ENCODE measurements at places on chromosomes 11 and 22.

- H3K36me3 ChIP-seq = no peaks in the 10 kb centered on the region
- H3K27ac ChIP-seq = no peak overlapping the region
- H3K4me1 ChIP-seq = no peaks in the 10 kb centered on the region
Measured at GRCh38 chr22:18042685-18043084, 18.3 kb upstream of the MICAL3 start.

- no peaks in the 10 kb centered on the region for H3K27me3 ChIP-seq
- H3K27ac ChIP-seq = no peak overlapping the region
Measured at GRCh38 chr22:26536056-26536761, 23.9 kb upstream of the TFIP11 start.

- H3K4me3 ChIP-seq = no peak overlapping the region
- H3K4me1 ChIP-seq = peaks cover 18% of the 10 kb centered on the region
- H3K27ac ChIP-seq = peak overlapping the region; percentile 64
- H3K27me3 ChIP-seq = no peaks in the 10 kb centered on the region
- DNase-seq = no peak
Measured at GRCh38 chr11:88301488-88302140, 35.9 kb downstream of the CTSC start.

GRCh38 chr22:44019846-44020245 is 4.3 kb upstream of the PARVB start:
- H3K4me3 ChIP-seq = no peak overlapping the region
- H3K27me3 ChIP-seq = no peaks in the 10 kb centered on the region
- no peaks in the 10 kb centered on the region for H3K36me3 ChIP-seq
- DNase-seq = no peak
- H3K4me1 ChIP-seq = peaks cover 11% of the 10 kb centered on the region

GRCh38 chr22:23847991-23848864 is 9.4 kb upstream of the DERL3 start:
- H3K27ac ChIP-seq = no peak overlapping the region
- H3K36me3 ChIP-seq = no peaks in the 10 kb centered on the region

DNA sequence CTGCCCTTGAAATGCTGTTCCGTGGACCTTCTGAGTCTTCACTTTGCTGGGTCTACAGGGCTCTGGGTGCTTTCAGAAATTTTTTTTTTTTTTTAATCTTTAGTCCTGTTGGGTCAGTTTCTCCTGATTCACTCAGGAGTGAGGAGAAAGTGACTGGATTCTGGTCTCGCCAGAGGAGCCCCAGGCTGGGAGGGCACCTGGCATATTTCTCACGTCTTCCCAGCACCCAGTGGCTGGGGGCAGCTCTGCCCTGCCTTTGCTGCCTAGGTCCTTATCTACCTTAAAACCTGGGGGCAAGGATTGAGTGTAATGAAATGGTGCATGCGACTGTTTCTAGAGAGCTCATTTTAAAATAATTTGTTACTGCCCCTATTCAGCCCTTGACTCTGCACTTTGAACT is 23.3 kb downstream of the SAMM50 start:
- H3K27ac ChIP-seq = no peak overlapping the region
- H3K27me3 ChIP-seq = no peaks in the 10 kb centered on the region
- DNase-seq = no peak
- peaks cover 23% of the 10 kb centered on the region for H3K36me3 ChIP-seq
- no peak overlapping the region for H3K4me3 ChIP-seq

- peak overlapping the region; percentile 14 for H3K27ac ChIP-seq
- H3K4me3 ChIP-seq = peak overlapping the region; percentile 23
- H3K27me3 ChIP-seq = peaks cover 19% of the 10 kb centered on the region
- H3K36me3 ChIP-seq = no peaks in the 10 kb centered on the region
- no peak for DNase-seq
Measured at GRCh38 chr11:10441652-10442503, 13.2 kb upstream of the AMPD3 start.

GRCh38 chr11:132438418-132438817 is 1068.0 kb downstream of the NTM start:
- H3K27me3 ChIP-seq = peaks cover 1% of the 10 kb centered on the region
- no peaks in the 10 kb centered on the region for H3K36me3 ChIP-seq
- H3K4me3 ChIP-seq = no peak overlapping the region
- no peaks in the 10 kb centered on the region for H3K4me1 ChIP-seq

GRCh38 chr11:39113606-39114005 is 2345.8 kb downstream of the LRRC4C start:
- H3K27ac ChIP-seq = no peak overlapping the region
- no peaks in the 10 kb centered on the region for H3K27me3 ChIP-seq
- no peaks in the 10 kb centered on the region for H3K4me1 ChIP-seq

GRCh38 chr11:1346669-1347390 is 37.4 kb upstream of the TOLLIP start:
- peaks cover 13% of the 10 kb centered on the region for H3K4me1 ChIP-seq
- H3K36me3 ChIP-seq = no peaks in the 10 kb centered on the region
- H3K4me3 ChIP-seq = no peak overlapping the region
- DNase-seq = no peak
- no peaks in the 10 kb centered on the region for H3K27me3 ChIP-seq

GRCh38 chr22:49370627-49371301 is 456.9 kb downstream of the BRD1 start:
- H3K4me1 ChIP-seq = no peaks in the 10 kb centered on the region
- H3K27me3 ChIP-seq = peaks cover 3% of the 10 kb centered on the region
- H3K27ac ChIP-seq = no peak overlapping the region
- no peak overlapping the region for H3K4me3 ChIP-seq
- no peaks in the 10 kb centered on the region for H3K36me3 ChIP-seq

DNA sequence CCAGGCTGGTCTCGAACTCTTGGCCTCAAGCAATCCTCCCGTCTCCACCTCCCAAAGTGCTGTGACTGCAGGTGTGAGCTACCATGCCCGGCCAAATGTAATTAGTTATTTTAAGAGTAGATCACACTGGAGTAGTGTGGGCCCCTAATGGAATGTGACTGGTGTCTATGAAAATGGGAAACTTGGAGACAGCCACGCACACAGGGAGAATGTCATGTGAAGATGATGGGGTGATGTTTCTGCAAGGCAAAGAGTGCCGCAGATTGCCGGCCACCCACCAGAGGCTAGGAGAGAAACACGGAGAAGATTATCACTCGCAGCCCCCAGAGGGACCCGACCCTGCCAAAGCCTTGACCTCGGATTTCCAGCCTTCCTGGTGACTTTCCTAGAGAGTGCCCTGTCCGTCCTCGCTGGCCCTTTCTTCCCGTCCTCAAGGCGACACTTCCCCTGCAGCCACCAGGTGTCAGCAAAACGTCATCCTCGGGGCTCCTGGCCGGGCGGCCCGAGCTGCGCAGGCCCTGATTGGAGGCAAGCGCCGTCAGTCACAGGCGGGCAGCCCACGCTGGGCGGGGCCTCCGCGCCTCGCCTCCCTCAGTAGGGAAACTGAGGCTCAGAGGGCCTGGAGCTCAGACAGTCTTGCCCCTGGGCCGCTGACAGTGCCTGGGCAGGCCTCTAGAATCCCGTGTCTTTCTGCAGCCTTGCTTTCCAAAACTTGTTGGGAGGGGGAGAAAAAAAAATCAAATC is 16.3 kb downstream of the CRYBB2 start:
- H3K27me3 ChIP-seq = peaks cover 41% of the 10 kb centered on the region
- peak; percentile 85 for DNase-seq
- H3K4me1 ChIP-seq = peaks cover 6% of the 10 kb centered on the region
- H3K36me3 ChIP-seq = no peaks in the 10 kb centered on the region
- H3K27ac ChIP-seq = no peak overlapping the region

GRCh38 chr11:614623-615503 is 887 bp downstream of the IRF7 start:
- peak overlapping the region; percentile 97 for H3K27ac ChIP-seq
- peaks cover 13% of the 10 kb centered on the region for H3K36me3 ChIP-seq
- H3K27me3 ChIP-seq = no peaks in the 10 kb centered on the region
- H3K4me3 ChIP-seq = peak overlapping the region; percentile 93
- DNase-seq = no peak

- no peak for DNase-seq
- H3K27ac ChIP-seq = no peak overlapping the region
- H3K27me3 ChIP-seq = peaks cover 33% of the 10 kb centered on the region
- H3K4me3 ChIP-seq = no peak overlapping the region
Measured at GRCh38 chr11:94658386-94658785, 91.2 kb downstream of the PIWIL4 start.

- peaks cover 9% of the 10 kb centered on the region for H3K4me1 ChIP-seq
- no peak for DNase-seq
- H3K27me3 ChIP-seq = peaks cover 30% of the 10 kb centered on the region
- no peak overlapping the region for H3K27ac ChIP-seq
Measured at GRCh38 chr22:37526376-37526775, 7.2 kb upstream of the CARD10 start.

DNA sequence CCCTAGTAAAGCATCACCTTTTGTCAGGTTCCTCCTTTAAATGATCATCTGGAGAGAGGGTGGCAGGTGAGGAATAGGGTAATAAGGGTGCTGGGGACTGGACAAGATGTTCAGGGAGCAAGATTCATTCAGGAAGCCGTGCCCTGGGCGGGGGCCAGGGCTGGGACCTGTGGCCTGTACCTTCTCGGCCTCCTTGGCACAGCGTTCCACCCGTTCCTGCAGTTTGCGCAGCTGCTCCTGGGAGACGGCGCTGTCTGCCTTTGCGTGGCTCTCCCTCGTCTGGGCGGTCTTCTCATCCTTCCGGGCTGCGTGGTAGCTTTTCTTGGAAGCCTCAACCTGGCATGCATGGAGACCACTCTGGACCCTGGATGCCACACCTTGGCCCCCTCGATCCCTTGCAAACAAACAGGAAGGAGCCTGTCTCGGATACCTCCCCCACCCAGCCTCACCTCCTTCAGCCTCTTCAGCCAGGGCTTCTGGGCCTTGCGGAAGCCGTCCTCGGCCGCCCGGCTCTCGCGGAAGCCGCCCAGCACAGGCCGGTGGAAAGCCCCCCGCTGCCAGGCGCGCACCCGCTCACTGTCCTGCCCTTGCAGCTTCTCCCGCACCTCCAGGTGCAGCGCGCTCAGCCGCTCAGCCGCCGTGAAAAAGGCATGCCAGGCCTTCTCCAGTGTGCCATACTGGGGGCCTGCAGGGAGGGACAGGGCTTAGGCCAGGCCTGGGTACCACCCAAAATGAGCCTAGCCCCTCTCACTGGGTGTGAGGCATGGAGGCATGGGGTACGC is 3.5 kb upstream of the ARFGAP2 start:
- H3K36me3 ChIP-seq = no peaks in the 10 kb centered on the region
- no peak for DNase-seq
- H3K27ac ChIP-seq = no peak overlapping the region
- no peak overlapping the region for H3K4me3 ChIP-seq

GRCh38 chr11:92892802-92893684 is 76.4 kb upstream of the MTNR1B start:
- no peaks in the 10 kb centered on the region for H3K4me1 ChIP-seq
- no peak overlapping the region for H3K27ac ChIP-seq
- no peak for DNase-seq
- no peak overlapping the region for H3K4me3 ChIP-seq
- peaks cover 3% of the 10 kb centered on the region for H3K27me3 ChIP-seq
- H3K36me3 ChIP-seq = no peaks in the 10 kb centered on the region

- peak overlapping the region; percentile 89 for H3K27ac ChIP-seq
- H3K4me1 ChIP-seq = peaks cover 77% of the 10 kb centered on the region
- peaks cover 16% of the 10 kb centered on the region for H3K36me3 ChIP-seq
- no peak for DNase-seq
- H3K27me3 ChIP-seq = no peaks in the 10 kb centered on the region
Measured at GRCh38 chr11:75344186-75344585, 7.3 kb downstream of the ARRB1 start.

DNA sequence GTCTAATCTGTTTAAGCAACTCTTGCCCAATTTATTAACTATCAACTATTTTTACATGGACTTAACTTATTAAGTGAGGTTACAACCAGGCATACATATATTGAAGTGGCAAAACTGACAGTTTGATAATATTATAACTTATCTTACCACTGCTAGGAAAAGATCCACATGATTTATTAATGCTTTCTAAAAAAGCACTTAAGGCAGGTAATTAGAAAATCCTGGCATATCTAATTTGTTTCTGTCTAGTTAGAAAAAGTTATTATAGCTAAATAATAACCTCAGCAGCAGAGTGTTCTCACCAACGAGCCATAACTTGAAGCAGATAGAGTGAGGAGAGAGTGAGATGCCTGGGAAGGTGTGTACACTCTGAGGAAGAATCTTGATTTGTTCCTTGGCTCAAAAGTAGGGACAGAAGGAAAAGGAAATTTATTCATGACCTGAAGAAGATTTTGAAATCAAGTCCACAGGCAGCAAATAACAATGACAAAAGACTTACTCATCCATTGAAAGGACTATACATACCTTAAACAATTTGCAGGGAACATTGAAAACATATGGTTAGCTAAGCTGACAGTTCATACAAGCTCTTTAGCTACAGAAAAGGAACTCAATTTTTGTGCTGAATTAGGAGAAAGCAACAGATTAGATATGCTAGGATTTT is 7.1 kb upstream of the MUC15 start:
- H3K36me3 ChIP-seq = no peaks in the 10 kb centered on the region
- H3K4me1 ChIP-seq = no peaks in the 10 kb centered on the region
- no peak overlapping the region for H3K27ac ChIP-seq
- no peaks in the 10 kb centered on the region for H3K27me3 ChIP-seq
- H3K4me3 ChIP-seq = no peak overlapping the region

DNA sequence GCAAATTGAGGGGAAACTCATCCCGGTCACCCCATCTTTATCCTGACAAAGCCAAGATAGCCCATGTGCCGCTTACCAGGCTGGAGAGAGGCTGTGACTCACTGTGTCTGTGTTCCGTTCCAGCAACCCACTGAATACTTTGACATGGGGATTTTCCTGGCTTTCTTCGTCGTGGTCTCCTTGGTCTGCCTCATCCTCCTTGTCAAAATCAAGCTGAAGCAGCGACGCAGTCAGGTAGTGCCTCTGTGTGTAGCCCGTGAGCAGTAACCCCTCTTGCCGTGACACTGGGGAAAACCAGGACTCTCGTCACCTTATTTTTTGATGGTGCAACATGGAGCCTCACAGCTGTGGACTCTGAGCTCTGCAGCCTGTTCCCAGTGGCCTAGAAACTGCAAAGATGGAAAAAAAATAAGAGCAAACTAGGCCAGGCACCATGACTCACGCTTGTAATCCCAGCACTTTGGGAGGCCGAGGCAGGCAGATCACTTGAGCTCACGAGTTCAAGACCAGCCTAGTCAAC is 16.9 kb downstream of the C22orf31 start:
- H3K4me3 ChIP-seq = no peak overlapping the region
- peaks cover 8% of the 10 kb centered on the region for H3K27me3 ChIP-seq
- no peaks in the 10 kb centered on the region for H3K36me3 ChIP-seq
- no peak overlapping the region for H3K27ac ChIP-seq

All from activated naive CD8-positive, alpha-beta T cell treated with anti-CD3 and anti-CD28 coated beads, Interleukin-2, amount 10 ng/mL, durations not matched to agents 7 days and 5 days (primary cell).